NT2/D1 (cell line): ENCODE measurements at places on chromosomes 5 and 9.

DNA sequence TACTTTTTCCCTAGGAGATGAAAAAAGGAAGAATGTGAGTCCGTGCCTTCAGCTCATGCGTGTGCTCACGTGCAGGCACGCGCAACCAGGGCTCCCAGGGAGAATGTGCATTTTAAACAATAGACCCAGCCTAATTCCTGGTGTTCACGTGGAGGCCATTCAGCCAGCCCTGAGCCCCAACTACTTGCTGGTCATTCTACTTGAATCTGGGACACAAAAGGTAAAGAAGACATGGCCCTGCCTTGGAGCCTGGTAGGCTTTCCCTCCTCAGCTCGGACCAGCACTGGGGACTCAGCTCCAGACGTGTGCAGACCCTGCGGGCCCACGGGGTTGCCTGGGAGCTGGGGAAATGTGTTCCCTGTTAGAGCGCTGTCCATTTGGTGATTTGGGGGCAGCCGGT is 125.5 kb downstream of the MVB12B start:
- no peak for DNase-seq

DNA sequence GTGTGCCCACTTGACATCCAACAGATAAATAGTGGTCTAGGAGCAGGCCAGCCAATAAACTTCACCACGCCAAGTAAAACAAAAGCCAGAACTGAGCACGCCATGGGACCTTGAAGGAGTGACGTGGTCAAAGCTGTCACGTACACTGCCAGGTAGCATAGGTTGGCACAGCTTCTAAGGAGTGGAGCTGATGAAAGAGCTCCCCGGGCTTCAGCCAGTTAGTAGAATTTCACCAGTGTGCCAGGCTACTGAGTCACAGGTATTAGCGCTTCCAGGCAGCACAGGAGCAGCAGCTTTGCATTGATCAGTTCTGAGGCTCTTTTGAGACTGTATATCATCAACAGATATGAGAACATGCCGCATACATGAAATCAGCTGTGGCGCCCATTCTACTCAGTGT is 19.4 kb downstream of the VLDLR start:
- no peak for DNase-seq

DNA sequence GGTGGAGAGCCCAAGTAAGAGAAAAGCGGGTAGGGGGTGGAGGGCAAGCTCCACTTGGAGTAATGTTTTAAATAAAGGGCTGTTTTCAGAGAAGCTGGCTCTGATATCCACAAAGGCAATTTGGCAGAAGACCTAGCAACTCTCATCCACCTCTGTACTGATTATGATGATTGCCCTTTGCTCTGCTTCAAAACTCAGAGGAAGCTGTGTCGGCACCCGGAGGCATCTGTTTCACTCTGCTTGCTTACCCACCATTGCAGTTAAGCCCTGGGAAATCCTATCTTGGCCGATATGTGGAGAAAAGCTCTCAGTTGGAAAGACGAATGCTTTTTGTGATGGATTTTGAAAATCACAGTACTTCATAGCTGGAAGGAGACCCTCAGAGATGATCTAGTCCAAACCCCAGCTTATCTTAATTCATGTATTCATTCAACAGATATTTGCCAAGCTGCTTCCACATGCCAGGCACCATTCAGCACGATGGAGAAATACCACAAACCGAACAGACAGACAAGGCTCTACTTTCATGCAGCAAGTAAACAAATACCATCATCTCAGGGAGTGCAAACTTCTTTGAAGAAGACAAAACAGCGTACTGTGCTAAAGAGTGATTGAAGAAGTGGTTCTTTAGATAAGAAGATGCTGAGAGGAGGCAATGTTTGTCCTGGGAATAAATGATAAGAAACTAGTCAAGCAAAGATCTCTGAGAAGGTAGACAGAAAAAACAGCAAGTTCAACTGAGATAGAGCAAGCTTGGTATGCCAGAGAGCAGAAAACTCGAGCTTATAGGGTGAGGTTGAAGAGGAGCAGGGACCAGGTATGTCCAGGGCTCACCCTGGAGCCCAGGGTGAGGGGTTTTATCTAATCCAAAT is 140.4 kb upstream of the SPDL1 start:
- no peak for DNase-seq

- no peak for DNase-seq
Observed at GRCh38 chr9:117093891-117094844, 320.7 kb downstream of the ASTN2 start.

DNA sequence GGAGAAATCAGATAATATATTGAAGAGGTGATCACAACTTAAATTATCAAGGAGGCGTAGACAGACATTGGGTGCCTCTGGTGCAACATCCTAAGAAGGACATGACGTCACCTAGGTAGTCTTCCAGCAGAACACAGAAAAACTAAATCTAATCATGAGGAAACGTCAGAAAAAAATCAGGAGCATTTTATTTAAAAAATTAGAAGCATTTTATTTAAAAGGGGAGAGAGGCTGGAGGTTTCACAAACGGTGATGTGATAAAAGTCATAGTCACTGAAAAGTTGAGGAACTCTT is 254.6 kb downstream of the TMEM167A start:
- DNase-seq = no peak
